H54 (cell line): ENCODE measurements at places on chromosomes 2 and 18.

GRCh38 chr2:118221536-118222272 is 133.4 kb downstream of the INSIG2 start:
- DNase-seq: peak; percentile 56

GRCh38 chr2:144663207-144663606 is 143.3 kb upstream of the ZEB2 start:
- no peak for DNase-seq

DNA sequence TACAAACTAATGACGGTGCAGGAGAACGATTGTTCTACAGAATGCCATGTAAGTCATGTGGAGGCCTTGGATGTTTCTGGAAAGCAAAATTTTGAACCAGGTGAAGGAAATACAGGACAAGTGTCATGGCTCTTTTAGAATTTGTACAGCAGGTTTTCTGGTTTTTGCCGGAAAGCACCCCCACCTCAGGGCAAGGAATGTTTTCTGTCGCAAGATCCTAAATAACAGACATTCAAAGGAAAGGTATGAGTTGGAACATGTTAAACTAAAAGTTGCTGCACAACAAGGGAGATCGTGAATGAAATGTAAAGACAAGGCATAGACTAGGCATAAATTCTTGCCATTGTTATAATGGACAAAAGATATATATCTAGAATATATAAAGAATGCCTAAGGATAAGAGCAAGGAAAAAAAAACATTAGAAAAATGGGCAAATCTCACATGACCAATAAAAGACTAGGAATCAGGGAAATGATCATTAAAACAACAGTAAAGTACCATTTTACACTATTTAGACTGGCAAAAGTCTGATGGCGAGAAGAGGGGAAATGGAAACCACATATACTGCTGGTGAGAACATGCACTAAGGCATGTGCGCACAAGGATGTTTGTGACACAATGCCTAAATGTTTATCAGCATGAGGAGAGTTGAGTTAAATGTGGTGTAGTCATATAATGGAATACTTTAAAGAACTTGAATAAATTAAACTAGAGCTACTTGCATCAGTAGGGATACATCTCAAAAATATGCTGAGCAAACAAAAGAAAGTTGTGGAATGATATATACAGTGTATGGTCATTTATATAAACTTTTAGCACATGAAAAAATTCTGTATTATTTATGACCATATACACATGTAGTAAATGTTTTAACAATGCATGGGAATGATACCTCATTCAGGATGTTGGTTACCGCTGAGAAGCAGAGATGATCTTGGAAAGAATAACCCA is 127.0 kb downstream of the EML6 start:
- no peak for DNase-seq

- no peak for DNase-seq
Observed at GRCh38 chr2:102103992-102104871, 38.3 kb upstream of the IL1R1 start.

DNA sequence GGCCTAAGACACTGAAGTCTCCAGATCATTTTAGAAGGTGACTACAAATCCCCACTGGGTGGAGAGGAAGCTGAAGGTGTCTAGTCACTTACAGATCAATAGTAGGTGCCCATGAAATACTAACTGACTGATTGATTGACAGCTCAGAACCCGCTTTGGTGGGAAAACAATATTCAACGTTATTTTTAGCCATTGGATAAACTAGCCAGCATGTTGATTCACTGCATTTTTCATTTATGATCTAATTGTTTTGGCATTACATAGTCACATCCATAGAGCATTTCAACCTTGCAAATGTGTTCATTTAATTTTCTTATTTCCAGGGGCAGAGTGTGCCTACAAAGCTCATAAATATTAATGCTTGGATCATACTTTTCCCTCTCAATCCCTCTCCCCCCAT is 162.3 kb downstream of the MREG start:
- DNase-seq: no peak

DNA sequence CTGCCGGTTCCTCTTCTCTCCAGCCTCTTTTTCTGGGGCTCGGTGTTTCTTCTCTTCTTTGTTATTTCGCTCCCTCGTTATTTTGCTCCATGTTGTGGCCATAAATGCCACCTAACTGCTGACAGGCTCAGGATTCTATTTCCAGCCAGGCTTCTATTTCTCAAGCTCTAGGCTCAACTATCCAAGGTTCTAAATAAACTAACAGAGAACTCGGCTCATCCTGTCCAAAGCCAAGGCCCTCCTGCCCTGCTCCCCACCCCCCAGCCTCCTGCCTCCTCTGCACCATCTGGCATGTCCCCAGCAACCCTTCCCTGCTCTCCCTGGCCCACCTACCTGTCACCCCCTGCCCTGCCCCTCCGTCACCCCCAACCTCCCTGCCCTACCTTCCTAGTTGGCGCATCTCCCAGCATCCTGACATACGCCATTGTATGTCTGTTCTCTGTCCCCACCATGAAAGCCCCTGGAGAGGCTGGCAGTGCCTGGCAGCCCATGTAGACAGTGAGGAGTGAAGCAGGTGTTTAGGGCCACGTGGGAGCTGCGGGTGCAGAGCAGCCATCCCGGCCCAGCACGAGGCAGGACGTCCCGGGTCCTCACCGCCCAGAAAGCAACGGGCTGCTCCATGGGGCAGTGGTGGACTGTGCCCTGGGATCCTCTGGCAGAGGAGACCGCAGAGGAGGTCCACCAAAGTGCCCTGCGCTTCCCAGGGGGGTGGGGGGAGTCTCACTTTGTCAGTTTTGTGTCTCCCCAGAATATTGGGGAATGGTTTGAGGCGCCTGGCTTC is 186.9 kb downstream of the TWIST2 start:
- no peak for DNase-seq
